ENCODE measurements at places on chromosomes 4 and X.

DNA sequence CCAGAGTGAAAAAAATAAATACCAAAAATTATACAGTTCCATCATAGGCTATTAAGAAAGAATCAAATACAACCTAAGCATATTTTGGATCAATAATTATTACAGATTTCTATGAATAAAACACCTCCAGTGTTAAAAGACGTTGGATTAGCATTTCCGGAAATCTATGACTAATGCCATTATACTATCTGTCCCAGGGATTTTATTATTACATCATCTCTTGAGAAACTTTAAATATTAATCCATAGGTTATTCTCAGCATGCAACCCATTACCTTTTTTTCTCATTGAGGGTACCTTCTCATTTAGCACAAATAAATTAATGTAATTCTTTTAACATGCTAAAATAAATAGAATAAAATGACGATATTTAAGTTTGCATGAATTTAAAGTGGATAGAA lies 44.6 kb downstream of the CXorf58 start:
- DNase-seq: no peak

DNA sequence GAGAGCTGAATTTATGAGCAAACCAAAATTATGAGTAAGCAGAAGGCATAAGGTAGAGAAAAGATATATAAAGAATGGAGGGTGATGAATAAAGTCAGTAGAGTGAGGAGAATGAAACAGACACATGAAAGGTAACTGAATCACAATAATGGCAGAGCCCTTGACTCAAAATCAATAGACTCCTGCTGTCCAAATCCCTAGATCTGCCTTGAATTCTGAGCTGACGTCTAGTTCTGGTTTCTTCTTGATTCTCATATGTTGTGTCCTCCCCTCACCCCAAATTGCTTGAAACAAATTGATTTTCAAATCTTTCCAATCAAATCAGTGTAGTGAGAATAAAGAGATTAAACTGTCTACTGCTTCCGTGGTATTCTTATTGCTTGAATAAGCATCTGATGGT lies 86.6 kb upstream of the IQCM start:
- no peak for DNase-seq

DNA sequence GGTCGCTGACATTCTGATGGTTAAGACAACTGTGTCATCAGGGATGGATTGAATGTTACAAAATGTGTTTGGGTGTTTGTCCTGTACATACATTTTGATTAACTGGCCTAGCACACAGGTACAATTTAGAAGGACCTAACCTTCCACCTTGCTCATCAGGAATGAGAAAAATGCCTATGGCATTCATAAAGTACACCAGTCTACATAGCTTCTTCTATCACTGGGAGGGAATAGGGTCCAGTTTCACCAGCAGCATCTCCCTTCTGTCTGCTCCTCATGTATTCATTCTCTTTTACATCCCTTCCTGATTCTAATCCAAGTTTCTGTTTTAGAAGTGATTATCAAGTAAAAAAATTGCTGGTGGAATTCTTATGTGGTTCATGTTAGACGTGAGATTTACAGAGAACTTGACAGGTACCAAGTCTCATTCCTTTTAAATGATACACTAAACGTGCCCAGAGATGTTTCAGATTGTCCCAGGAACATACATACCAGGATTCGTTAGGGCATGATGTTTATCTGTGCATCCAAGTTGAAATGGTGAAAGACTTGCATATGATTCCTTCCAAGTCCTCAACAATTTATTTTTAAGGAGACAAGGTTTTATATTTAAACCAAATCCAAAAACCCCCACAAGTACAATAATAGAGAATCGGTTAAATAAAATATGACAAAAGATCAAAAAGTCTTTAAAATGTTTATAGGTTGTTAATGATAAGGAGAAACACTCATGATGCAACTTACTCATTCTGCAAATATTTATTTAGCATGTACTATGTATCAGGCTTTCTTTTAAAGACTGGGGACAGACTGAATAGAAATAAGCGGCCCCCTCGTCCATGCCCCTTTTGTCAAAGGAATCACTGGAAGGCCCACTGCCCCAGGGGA lies 359.1 kb downstream of the ZNF674 start:
- no peak for DNase-seq

DNA sequence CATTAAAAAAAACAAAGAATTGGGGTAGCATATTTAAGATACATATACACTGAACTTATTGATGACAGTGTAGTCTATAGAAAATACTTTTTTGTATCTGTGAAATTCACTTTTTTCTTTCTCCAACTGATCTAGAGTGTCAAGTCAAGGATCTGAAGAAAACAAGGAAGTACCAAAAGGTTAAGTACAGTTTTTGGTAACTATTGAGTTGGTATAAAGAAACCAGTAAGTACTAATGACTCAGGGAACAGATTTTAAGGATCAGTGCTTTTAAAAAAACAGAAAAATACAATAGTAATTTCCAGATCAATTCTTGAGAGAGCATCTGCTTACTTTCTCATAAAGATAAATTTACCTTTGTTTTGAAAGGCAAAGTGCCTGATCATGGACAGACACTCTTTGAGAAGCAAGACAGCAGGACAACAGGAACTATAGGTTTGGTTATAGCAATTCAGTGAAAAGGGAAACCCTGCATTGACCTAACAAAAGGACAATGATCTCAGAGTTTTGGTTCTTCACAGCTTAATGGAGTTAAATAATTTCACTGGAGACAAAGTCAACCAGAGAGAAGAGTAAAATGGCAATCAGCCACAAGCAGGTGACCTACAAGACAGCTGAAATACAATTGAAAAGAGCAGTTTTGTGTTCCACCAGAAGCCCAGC lies 23.4 kb downstream of the TRMT10A start:
- DNase-seq: no peak

- no peak for DNase-seq
Measured at GRCh38 chr4:142379277-142380051, 466.6 kb downstream of the INPP4B start.

DNA sequence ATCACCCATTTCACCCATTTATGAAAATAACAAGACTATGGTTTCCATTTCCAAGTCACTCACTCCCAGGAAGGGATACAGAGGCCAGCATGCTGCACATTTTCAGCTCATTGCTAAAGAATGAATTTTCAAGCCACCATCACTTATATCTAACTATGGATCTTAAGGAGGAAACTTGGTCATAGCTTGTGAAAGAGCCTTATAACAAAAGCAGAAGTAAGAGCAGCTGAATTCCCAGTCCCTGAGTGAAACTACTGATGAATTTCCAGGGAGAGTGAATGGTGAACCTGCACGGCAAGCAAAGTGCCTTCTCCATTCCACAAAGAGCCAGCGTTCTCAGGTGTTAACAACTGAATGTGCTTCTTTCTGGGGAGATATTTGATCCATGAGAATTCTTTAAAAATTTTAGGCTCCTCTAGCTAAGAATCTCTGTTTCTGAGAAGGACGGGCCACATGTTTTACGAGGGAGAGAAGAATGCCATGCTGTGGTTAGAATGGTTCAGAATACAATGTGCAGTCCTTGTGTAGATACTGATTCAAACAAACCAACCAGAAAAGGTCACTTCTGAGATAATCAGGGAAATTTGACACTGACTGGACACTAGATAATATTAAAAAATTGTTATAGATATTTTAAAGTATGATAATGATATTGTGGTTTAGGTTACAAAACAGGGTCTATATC lies 24.0 kb downstream of the BTC start:
- DNase-seq: no peak

DNA sequence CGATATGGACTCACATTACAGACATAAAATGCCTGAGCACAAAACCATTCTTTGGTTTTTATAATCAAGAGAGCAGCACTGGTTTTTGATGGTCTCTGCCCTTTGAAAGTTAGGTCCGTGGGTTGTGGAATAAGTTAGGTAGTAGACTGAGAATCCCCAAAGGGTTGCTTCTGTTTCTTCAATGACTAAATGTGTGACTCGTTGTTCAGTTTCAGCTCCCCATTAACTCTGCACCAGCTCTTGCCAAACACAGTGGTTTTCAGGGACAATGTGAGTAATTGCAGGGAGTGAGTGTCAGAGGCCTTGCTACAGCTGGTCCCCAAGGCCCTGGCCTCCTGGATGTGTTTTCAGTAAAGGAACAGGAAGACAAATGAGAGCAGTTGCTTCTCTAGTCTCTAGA lies 24.8 kb downstream of the SMIM20 start:
- no peak for DNase-seq

DNA sequence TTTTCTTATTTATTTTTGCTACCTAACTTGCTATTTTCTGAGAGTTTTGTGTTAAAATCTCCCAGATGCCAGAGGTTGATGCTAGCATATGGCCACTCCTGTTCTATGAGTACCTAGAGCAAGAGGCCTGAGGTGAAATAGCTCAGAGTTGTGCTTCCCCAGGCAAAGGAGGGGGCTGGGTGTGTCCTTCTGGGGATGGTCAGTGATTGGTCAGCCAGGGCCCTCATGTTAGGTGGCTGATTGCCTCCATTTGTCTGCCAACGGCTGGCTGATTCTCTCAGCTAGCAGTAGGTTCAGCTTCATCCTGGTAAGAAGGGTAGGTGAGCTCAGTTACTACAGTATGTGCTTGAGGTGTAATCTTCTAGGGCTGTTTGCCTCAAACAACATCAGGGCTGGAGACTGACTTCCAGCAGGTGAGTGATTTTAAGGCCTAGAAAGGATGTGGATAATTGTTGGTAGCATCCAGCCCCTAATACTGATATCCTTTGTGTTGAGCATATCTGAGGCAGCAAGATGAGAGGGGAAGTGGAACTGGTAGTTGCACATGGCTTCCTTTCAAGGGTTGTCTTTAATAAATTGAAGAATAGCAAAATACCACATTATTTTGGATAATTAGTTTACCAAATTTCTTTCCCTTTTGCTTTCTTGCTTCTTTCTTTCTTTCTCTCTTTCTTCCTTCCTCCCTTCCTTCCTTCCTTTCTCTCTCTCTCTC lies 62.5 kb upstream of the RHOH start:
- no peak for DNase-seq

DNA sequence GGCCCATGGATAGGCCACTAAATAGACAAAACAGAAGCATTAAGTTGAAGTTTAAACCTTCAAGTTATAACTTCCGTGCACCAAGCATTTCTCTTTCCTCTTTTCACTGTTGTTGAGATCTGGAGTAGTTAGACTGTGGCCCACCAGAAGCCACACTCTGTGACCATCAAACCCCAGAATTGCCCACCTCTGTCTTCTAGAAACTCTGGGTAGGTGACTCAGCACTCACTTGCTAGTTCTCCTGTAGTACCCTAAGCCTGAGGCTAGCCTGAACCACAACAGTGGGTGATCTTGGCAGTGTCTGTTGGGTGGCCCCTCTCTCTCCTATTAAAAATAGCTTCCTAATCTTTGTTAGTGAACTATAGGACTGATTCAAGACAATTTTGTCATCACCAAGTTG lies 24.6 kb upstream of the CD40LG start:
- DNase-seq: no peak

- DNase-seq: no peak
Measured at GRCh38 chr4:99117876-99118693, 26.0 kb downstream of the ADH4 start.

- DNase-seq: no peak
Measured at GRCh38 chrX:15221321-15221720, 48.6 kb downstream of the ASB9 start.

- no peak for DNase-seq
Measured at GRCh38 chr4:121594796-121595526, 101.8 kb downstream of the ANXA5 start.

DNA sequence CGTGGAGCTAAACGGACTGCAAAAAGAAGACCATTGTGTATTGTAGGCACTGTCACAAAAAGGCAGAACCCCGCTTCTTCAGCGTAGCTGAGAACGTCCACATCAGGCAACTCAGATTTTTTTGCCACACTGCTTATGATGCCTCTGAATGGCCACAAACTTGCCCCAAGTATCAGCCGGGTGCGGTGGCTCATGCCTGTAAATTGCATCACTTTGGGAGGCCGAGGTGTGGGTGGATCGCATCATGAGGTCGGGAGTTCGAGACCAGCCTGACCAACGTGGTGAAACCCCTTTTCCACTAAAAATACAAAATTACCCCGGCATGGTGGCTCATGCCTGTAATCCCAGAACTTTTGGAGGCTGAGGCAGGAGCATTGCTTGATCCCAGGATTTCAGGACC lies 14.9 kb upstream of the IL3RA start:
- no peak for DNase-seq

DNA sequence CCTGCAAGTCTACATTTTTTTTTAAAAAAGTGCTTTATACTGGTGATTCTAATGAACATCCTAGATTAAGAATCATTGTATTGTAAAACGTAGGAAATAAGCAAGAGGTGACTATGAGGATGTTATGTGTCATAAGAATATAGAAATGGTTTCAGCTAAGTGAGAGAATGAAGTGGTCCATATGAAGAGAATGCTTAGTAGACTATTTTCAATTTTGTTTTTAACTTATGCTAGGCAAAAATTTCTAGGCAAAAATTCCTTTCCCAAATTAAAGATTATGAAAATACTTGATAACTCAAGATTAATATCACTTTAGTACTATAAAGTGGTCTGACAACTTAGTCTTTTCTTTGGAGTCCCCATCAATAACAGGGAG lies 825 bp downstream of the DYNLT3 start:
- DNase-seq: no peak

DNA sequence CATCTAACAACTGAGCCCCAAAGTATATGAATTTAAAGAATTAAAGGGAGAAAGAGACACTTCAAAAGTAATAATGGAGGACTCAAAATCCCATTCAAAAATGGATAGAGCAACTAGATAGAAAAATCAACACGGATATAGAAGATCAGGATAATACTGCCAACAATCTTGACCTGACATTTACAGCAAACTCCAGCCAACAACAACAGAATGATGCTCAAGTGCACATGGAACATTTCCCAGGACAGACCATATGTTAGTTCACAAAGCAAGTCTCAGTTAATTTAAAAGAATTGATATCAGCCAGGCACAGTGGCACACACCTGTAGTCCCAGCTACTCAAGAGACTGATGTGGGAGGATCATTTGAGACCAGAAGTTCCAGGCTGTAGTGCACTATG lies 72.0 kb upstream of the SMARCAD1 start:
- no peak for DNase-seq

DNA sequence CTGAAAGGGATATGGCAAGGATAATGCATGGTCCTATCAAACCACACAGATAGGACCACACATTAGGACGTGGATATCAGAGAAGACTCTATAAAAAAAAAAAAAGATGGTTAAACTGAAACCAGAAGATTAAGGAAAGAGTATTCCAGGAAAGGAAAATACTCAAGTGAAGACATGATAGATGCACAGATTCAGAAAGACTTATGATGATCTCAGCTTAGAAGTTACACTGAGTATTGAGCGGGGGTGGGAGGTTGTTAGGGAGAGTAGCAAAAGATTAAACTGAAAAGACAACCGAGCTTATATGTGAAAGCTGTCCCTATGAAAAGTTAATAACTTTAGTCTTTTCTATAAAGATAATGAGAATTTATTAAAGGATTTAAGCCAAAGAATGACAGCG lies 211.0 kb upstream of the EMCN start:
- DNase-seq: no peak

Data from esophagus muscularis mucosa (tissue), 4 donors.